ENCODE measurements at places on chromosomes 16 and 17.

GRCh38 chr17:70434536-70435490 lies 265.5 kb downstream of the KCNJ2 start:
- H3K36me3 ChIP-seq, result no peaks in the 10 kb centered on the region
- H3K4me3 ChIP-seq, result no peak overlapping the region
- H3K27me3 ChIP-seq, result no peaks in the 10 kb centered on the region

- no peak for DNase-seq
- no peaks in the 10 kb centered on the region for H3K27me3 ChIP-seq
- H3K4me1 ChIP-seq, result peaks cover 54% of the 10 kb centered on the region
- H3K27ac ChIP-seq, result peak overlapping the region; percentile 82
- H3K4me3 ChIP-seq, result no peak overlapping the region
These were observed 145.7 kb downstream of the ZFHX3 start for GRCh38 chr16:72902206-72902605.

GRCh38 chr17:37191219-37191618 lies 184.6 kb upstream of the C17orf78 start:
- H3K27me3 ChIP-seq, result no peaks in the 10 kb centered on the region

DNA sequence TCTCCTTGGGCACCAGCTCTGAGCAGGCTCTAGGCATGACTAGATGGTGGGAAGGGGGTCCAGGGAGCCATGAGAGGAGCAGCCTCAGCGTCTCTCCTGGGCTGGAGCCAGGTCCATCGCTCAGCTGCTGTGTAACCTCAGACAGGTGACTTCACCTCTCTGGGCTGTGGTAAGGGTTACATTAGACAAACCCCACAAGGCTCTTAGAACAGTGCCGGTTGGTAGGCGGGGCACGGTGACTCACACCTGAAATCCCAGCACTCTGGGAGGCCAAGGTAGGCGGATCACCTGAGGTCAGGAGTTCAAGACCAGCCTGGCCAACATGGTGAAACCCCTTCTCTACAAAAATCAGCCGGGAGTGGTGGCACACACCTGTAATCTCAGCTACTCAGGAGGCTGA lies 18.1 kb upstream of the NPTX1 start:
- no peak for DNase-seq
- H3K36me3 ChIP-seq, result no peaks in the 10 kb centered on the region
- peaks cover 4% of the 10 kb centered on the region for H3K4me1 ChIP-seq
- peaks cover 30% of the 10 kb centered on the region for H3K27me3 ChIP-seq
- H3K27ac ChIP-seq, result no peak overlapping the region

GRCh38 chr17:64051153-64051552 lies 30.7 kb upstream of the ICAM2 start:
- H3K4me1 ChIP-seq, result no peaks in the 10 kb centered on the region
- no peak for DNase-seq
- H3K27ac ChIP-seq, result no peak overlapping the region
- H3K4me3 ChIP-seq, result no peak overlapping the region
- H3K27me3 ChIP-seq, result no peaks in the 10 kb centered on the region

GRCh38 chr16:21523411-21524067 lies 75.8 kb upstream of the METTL9 start:
- no peak overlapping the region for H3K4me3 ChIP-seq
- H3K4me1 ChIP-seq, result peaks cover 21% of the 10 kb centered on the region
- H3K27ac ChIP-seq, result no peak overlapping the region
- peaks cover 23% of the 10 kb centered on the region for H3K27me3 ChIP-seq
- DNase-seq, result no peak
- H3K36me3 ChIP-seq, result no peaks in the 10 kb centered on the region

DNA sequence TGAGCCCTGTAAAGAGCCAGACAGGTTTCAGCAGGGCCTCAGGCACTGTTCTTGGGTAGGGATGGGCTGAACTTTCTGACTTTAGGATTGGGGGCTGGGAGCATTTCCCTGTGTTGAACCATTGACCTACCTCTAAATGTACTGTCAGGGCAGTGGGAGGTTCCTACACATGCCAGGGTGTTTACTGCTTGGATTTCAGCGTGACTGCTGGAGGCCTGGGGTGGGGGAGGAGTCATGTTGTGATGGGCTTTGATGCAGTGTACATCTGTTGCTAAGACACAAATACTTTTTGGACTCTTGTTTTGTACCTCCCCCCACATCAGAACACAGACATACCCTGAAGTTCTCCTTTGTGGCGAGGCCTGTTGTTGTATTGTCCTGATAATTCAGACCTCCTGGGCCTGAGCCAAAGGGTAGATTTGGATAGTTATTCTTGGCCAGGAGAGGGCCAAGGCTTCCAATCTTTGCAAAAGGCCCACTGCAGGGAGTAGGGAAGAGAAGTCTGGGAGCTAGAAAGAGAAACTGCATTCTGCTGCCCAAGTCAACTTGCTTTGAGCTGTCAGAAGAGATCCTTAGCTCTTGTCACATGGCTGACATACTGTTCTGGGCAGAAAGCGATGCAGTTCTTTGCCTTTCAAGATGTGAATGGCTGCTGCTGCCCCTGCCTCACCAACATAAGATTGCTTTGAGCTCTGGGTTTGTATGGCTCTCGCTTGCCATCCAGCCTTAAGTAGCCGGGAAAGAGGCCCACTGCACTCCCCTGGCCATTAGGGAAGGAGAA lies 3.7 kb downstream of the NFE2L1 start:
- no peak overlapping the region for H3K4me3 ChIP-seq
- no peaks in the 10 kb centered on the region for H3K27me3 ChIP-seq
- H3K4me1 ChIP-seq, result peaks cover 40% of the 10 kb centered on the region
- no peak overlapping the region for H3K27ac ChIP-seq
- DNase-seq, result no peak
- peaks cover 19% of the 10 kb centered on the region for H3K36me3 ChIP-seq

DNA sequence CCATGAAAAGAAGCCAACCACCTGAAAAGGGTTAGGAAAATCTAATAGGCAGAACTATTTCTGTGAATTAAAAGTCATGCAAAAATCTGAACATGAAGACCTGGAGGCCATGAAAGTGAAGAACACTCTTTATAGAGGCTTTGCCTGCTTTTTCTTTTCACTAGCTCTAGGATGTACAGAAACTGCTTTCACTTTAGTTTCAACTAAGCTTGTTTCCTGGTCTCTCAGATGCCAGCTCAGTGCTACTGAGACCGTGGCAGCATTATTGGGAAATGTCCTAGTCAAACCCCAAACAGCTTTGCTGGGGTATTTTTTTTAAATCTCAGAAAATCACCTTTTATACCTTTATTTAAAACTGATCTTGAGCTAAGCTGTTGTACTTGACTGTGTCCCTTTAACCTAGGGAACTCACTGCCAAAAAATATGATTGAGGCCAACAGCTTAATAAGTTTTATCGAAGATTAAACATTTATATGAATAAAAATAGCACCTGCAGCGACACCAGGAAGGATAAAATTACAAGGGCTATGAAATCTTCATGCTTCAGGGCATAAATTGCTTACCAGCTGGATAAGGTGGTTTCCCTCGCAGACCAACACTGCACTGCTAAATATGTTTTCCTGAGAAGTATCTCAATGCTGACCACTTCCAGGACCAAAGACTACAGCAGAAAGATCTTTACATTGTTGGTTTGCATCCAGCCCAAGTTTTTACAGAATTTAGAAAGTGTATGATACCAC lies 621.8 kb upstream of the ZFHX3 start:
- no peak for DNase-seq
- H3K36me3 ChIP-seq, result no peaks in the 10 kb centered on the region
- no peak overlapping the region for H3K4me3 ChIP-seq
- H3K27me3 ChIP-seq, result peaks cover 12% of the 10 kb centered on the region

- no peak overlapping the region for H3K27ac ChIP-seq
- peaks cover 12% of the 10 kb centered on the region for H3K4me1 ChIP-seq
- peaks cover 49% of the 10 kb centered on the region for H3K27me3 ChIP-seq
These were observed 191.0 kb upstream of the RPL38 start for GRCh38 chr17:74012465-74012864.

DNA sequence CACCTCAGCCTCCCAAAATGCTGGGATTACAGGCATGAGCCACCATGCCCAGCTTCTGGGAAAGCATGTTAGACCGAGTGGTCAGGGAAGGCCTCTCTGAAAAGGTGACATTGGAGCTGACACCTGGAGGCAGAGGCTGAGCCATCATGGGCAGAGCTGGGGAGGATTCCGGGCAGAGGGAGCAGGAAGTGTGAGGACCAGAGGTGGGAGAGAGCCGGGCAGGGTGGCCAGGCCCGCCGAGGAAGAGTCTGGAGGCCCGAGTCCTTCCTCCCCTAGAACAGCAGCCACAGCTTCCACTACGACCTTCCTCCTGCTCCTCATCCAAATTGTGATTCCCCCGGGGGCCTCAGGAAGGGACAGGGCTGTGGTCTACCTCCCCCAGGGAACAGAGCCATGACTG lies 74.7 kb downstream of the COG7 start:
- DNase-seq, result no peak
- no peaks in the 10 kb centered on the region for H3K36me3 ChIP-seq
- peak overlapping the region; percentile 73 for H3K27ac ChIP-seq
- no peaks in the 10 kb centered on the region for H3K4me1 ChIP-seq

DNA sequence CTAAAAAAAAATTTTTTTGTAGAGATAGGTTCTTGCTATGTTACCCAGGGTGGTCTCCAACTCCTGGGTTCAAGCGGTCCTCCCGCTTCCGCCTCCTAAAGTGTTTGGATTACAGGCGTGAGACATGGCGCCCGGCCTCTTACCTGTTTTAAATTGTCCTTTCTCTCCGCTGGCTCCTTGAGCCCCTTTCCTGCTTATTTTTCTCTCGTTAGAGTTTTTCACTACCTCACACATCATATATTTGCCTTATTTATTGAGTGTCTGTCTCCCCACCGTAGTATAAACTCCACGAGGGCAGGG lies 760 bp upstream of the SEC14L5 start:
- peak overlapping the region; percentile 74 for H3K4me3 ChIP-seq
- H3K27me3 ChIP-seq, result peaks cover 18% of the 10 kb centered on the region
- H3K36me3 ChIP-seq, result no peaks in the 10 kb centered on the region
- H3K4me1 ChIP-seq, result peaks cover 14% of the 10 kb centered on the region
- H3K27ac ChIP-seq, result peak overlapping the region; percentile 87
- DNase-seq, result no peak

DNA sequence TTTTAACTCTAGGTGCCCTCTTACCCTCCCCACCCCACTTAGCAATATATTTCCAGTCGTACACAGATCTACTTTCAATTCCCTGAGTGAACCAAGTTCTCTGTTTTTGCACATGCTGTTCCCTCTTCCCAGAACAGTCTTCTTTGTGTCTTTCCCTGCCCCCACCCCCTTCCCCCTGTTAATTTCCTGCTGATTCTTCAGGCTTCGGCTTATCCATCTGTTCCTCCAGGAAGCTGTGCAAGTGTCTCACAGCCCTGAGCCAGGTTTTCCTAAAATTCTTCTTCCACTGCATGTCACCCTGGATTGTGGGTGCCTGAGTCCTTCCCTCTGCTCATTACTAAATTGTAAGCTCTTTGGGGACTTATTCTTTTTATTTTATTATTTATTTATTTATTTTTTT lies 12.4 kb upstream of the SPOP start:
- H3K27me3 ChIP-seq, result peaks cover 26% of the 10 kb centered on the region
- no peak overlapping the region for H3K27ac ChIP-seq
- no peaks in the 10 kb centered on the region for H3K36me3 ChIP-seq
- no peak for DNase-seq

DNA sequence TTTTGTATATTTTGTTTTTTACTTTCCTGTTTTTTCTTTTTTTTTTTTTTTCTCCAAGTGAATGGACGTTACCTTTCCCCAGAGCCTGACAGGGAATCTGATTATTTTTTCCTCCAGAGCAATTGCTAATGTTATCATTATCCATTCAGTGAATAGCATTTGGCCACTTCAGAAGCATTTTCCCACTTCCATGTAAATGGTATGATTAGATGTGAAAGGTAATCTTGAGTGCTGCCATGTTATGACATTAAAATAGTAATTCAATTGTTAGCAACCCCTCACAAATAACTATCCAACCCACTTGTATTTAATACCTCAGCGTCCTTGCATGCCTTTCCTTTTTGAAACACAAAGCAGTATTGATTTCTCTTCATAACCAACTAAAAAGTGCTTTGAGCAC lies 1243.8 kb downstream of the CDH8 start:
- H3K4me3 ChIP-seq, result no peak overlapping the region
- no peaks in the 10 kb centered on the region for H3K4me1 ChIP-seq
- H3K27ac ChIP-seq, result no peak overlapping the region
- DNase-seq, result no peak
- H3K36me3 ChIP-seq, result no peaks in the 10 kb centered on the region
- no peaks in the 10 kb centered on the region for H3K27me3 ChIP-seq

GRCh38 chr16:1740781-1741490 lies 30.4 kb downstream of the NME3 start:
- H3K4me3 ChIP-seq, result no peak overlapping the region
- H3K4me1 ChIP-seq, result no peaks in the 10 kb centered on the region
- H3K27me3 ChIP-seq, result no peaks in the 10 kb centered on the region

- H3K4me3 ChIP-seq, result no peak overlapping the region
- no peaks in the 10 kb centered on the region for H3K36me3 ChIP-seq
These were observed 161.2 kb upstream of the IRX3 start for GRCh38 chr16:54447576-54448440.

DNA sequence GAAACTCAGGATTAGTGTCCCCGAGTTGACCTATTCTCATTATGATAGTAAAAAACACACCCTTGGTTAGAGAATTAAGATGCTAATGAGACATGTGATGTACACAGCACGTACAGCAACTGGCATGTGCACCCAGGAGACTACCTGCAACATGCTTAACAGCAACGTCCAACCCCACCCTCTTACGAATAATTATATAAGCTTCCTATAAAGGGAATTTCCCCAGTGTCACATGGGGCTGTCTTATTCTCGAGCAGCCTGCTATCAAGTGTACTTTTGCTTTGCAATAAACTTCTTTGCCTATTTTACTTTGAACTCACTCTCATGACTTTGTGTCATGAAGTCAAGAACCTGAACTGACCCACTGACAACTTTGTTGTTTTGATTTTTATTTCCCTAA lies 62.4 kb upstream of the PMFBP1 start:
- H3K4me3 ChIP-seq, result no peak overlapping the region
- H3K36me3 ChIP-seq, result no peaks in the 10 kb centered on the region
- no peak overlapping the region for H3K27ac ChIP-seq
- H3K27me3 ChIP-seq, result no peaks in the 10 kb centered on the region
- DNase-seq, result no peak

DNA sequence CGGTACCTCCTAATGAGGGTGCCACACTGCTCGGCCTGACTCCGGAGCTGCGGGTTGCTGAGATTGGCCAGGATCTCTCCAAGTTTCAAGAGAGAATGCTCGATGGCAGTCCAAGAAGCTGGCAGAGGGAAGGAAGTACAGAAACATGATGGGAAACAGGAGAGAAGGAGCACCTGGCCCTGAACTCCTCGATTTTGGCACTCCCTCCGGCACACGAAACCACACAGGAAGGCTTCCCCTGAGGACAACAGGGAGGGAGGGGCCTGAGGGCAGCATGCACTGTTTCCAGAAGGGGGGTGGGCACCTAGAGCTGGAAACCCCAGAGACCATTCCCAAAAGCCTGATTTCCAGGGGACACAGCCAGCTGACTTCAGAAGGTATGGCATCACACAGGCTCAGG lies 18.1 kb downstream of the CSF3 start:
- DNase-seq, result no peak
- no peaks in the 10 kb centered on the region for H3K4me1 ChIP-seq
- H3K4me3 ChIP-seq, result no peak overlapping the region
- no peak overlapping the region for H3K27ac ChIP-seq

DNA sequence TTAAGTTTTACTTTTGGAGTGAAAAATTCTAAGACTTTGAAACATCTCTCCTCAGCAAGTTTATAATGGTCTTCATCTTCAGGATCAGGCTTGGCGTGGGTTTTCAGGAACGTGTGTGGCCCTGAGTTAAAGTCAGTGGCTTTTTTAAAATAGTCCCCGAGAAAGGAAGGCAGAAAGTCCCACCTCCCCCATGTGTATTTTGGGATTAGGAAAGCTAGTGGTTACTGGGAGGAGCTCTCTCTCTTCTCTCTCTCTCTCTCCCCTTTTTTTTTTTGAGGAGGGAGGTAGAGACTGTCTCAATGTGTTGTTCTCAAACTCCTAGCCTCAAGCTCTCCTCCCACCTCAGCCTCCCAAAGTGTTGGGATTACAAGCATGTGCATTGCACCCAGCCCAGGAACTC lies 213.2 kb downstream of the IRX3 start:
- DNase-seq, result no peak
- H3K36me3 ChIP-seq, result no peaks in the 10 kb centered on the region
- H3K27ac ChIP-seq, result no peak overlapping the region
- H3K27me3 ChIP-seq, result no peaks in the 10 kb centered on the region
- H3K4me3 ChIP-seq, result no peak overlapping the region

All from progenitor cell of endocrine pancreas (in vitro differentiated cells).